T follicular helper cell (primary cell): ENCODE measurements at places on chromosomes 16 and 17.

- peak; percentile 79 for DNase-seq
Measured at GRCh38 chr17:2416010-2416734, 15.3 kb upstream of the MNT start.

- DNase-seq: no peak
Measured at GRCh38 chr16:57084996-57085395, 7.4 kb upstream of the CPNE2 start.

DNA sequence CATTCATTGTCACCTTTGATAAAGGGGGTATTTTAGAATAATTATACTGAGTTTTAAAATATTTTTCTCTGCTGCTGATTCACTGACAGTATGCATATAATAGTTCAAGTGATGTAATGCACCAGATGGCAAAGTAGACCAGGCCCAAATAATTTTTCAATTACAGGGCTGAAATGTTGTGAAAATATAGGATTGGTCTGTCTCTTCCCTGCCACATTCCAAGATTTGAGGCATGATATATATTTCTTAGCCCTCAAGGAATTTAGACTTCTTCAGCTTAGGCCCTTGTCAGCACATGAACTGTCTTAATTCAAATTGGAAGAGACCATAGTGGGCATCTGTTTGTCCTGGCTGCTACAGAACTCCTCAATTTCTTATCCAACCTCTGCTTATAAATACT, 39.2 kb upstream of the SLC12A3 start:
- DNase-seq: no peak

- DNase-seq: peak; percentile 57
Measured at GRCh38 chr17:42312285-42313130, 24.2 kb downstream of the STAT5A start.
